Nephron progenitor cell (in vitro differentiated cells): ENCODE measurements at places on chromosomes 13 and 19.
A peak's percentile ranks its signal among the peaks of the same experiment; 100 is the strongest.

GRCh38 chr13:29925457-29926097 is 75.2 kb upstream of the UBL3 start:
- H3K4me1 ChIP-seq: peaks cover 30% of the 10 kb centered on the region
- DNase-seq: no peak
- no peak overlapping the region for H3K4me3 ChIP-seq
- H3K36me3 ChIP-seq: no peaks in the 10 kb centered on the region

DNA sequence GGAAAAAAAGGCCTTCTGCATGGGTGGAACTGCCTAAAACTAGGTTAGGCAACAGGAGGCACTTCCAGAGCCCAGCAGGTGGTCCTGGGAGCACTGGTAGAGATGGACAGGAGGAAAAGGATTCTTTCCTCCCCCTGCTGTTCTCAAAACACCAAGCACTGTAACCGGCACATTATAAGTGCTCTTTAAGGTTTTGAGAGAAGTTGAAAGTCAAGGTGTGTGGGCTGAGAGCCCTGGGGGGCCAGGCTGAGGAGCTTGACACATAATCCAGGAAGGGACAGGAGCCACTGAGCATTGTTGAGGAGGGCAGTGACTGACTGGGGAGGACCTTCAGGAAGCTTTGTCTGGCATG is 32.3 kb downstream of the SPATA13 start:
- H3K27me3 ChIP-seq: peaks cover 3% of the 10 kb centered on the region
- H3K4me3 ChIP-seq: no peak overlapping the region
- H3K36me3 ChIP-seq: peaks cover 14% of the 10 kb centered on the region
- no peaks in the 10 kb centered on the region for H3K4me1 ChIP-seq

GRCh38 chr19:4622695-4623421 is 16.5 kb upstream of the TNFAIP8L1 start:
- H3K4me1 ChIP-seq: peaks cover 54% of the 10 kb centered on the region
- DNase-seq: peak; percentile 38
- H3K27ac ChIP-seq: no peak overlapping the region
- H3K36me3 ChIP-seq: no peaks in the 10 kb centered on the region

DNA sequence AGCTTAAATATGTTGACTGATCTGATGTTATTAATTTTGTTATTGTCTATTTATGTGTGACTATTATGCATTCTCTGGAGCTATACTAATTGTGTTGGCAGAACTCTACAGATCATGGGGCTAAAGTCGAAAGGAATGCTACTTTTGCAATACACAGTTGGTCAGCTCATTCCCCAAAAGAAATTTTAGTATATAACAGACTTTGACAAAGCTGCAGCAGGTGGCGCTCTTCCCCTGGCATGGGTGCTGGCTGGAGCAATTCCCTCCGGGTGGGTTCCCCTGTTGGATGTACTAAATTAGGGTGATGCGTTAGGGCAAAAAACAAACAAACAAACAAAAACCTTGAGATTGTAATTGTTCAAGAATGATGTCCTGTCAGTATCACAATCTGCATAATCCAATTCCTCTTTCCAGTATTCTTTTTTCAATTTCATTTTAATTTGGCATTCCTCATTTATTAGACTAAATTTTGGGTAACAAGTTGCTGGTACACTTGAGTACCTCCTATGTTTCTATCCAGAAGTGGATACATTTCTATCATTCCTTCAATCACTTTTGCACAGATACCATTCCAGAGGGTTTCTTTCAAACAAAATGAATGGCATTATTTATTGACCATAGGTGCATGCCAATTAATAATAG is 322.8 kb upstream of the EDNRB start:
- peak; percentile 69 for DNase-seq
- H3K27ac ChIP-seq: no peak overlapping the region
- H3K4me1 ChIP-seq: peaks cover 12% of the 10 kb centered on the region
- no peaks in the 10 kb centered on the region for H3K36me3 ChIP-seq

- no peak for DNase-seq
- H3K27ac ChIP-seq: no peak overlapping the region
- H3K27me3 ChIP-seq: no peaks in the 10 kb centered on the region
- no peaks in the 10 kb centered on the region for H3K4me1 ChIP-seq
- H3K36me3 ChIP-seq: no peaks in the 10 kb centered on the region
Measured at GRCh38 chr13:93625536-93625935, 398.9 kb downstream of the GPC6 start.

GRCh38 chr19:30029721-30030510 is 87.9 kb downstream of the URI1 start:
- DNase-seq: no peak
- H3K36me3 ChIP-seq: peaks cover 100% of the 10 kb centered on the region
- no peaks in the 10 kb centered on the region for H3K4me1 ChIP-seq
- H3K27me3 ChIP-seq: no peaks in the 10 kb centered on the region

GRCh38 chr19:3034656-3035541 is 5.8 kb upstream of the TLE2 start:
- peak overlapping the region; percentile 78 for H3K4me3 ChIP-seq
- no peak for DNase-seq
- peaks cover 94% of the 10 kb centered on the region for H3K27me3 ChIP-seq
- H3K27ac ChIP-seq: no peak overlapping the region
- H3K36me3 ChIP-seq: no peaks in the 10 kb centered on the region

- no peak overlapping the region for H3K27ac ChIP-seq
- peaks cover 62% of the 10 kb centered on the region for H3K27me3 ChIP-seq
- no peak overlapping the region for H3K4me3 ChIP-seq
Measured at GRCh38 chr19:18176367-18177310, 3.0 kb downstream of the IFI30 start.

GRCh38 chr19:18526316-18526715 is 4.4 kb upstream of the ELL start:
- peaks cover 3% of the 10 kb centered on the region for H3K4me1 ChIP-seq
- peak overlapping the region; percentile 86 for H3K27ac ChIP-seq
- H3K36me3 ChIP-seq: peaks cover 2% of the 10 kb centered on the region
- peaks cover 3% of the 10 kb centered on the region for H3K27me3 ChIP-seq

DNA sequence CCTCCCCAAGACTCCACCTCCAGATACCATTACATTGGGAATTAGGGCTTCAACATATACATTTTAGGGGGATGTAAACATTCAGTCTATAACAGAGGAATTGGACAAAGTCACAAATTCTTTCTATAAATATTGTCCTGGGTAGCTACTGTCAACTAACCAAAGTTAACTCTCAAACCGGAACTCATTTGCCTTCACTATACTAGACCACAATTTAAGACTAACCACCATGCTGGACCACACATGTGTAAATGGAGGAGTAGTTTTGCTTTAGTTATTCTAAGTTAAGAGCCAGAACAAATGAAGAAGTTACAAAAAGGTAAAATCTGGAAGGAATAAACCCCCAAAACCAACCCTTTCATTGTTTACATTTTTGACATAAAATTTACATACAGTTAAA is 222.8 kb downstream of the NDFIP2 start:
- DNase-seq: no peak
- H3K4me3 ChIP-seq: no peak overlapping the region
- no peaks in the 10 kb centered on the region for H3K36me3 ChIP-seq
- no peaks in the 10 kb centered on the region for H3K4me1 ChIP-seq

DNA sequence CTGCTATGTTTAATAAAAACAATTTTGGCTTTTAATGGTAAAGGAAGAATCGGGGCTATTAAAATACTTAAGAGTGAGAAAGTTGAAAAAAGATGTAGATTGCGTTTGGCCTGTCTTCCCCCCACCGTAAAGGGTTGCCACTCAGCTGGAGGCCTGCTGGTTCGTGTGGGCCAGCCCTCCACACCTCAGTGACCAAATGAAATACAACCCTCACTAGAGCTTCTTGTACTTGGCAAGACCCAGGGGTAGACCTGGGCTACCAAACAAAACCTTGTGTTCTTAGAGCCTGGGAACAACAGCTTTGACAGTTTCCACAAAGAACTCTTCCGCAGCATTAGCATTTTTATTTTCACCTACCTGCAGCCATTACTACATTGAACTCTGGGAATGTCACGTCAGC is 152.8 kb upstream of the PABPC3 start:
- H3K36me3 ChIP-seq: peaks cover 40% of the 10 kb centered on the region
- H3K27ac ChIP-seq: no peak overlapping the region
- H3K27me3 ChIP-seq: no peaks in the 10 kb centered on the region
- H3K4me1 ChIP-seq: peaks cover 18% of the 10 kb centered on the region

DNA sequence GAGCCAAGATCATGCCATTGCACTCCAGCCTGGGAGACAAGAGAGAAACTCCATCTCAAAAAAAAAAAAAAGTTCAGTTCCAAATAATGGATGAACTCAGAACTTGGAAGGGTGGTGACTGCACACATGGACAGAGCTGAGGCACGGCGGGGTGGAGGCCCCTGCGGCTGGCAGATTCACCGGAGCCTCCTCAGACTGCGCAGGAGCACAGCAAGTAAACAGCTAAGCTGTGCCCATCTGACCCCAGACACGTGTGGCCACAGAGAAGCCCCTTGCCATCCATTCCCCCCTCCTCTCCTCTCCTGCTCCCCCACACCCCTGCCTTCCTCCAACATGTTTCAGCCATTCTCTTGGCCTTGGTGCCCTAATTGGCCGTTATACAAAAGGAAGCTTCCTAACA is 15.6 kb upstream of the PROZ start:
- H3K4me3 ChIP-seq: no peak overlapping the region
- peaks cover 11% of the 10 kb centered on the region for H3K4me1 ChIP-seq
- no peaks in the 10 kb centered on the region for H3K36me3 ChIP-seq
- no peak overlapping the region for H3K27ac ChIP-seq
- peaks cover 21% of the 10 kb centered on the region for H3K27me3 ChIP-seq

DNA sequence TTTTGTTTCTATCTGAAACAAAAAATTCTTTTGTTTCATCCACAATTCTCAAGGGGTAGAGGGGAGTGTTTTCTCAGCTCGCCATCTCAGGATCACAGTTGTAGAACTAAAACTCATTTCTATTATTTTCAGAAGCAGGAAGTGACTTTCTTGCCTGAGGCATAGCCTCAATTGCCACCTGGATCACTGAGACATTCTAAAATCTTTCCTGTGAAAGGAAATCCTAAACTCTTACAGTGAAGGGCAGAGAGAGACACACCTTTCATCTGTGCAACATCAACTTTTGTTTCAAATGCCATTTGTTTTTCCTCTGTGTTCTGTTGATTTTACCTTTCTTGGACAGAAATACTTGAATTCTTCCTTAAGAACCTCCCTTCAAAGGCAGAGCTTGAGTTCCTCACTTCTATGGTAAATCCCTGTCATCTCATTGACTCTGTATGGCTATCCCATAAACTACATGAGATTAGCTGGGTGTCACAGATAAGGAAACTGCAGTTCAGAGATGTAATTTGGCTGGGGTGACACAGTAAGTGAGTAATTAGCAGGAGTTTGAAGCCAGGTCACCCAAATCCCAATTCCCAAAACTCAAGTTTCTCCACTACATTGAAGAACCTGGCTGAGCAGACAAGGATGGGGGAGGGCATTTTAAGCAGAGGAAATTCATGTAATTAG is 224.4 kb upstream of the HTR2A start:
- peaks cover 3% of the 10 kb centered on the region for H3K27me3 ChIP-seq
- H3K4me3 ChIP-seq: no peak overlapping the region
- peaks cover 28% of the 10 kb centered on the region for H3K4me1 ChIP-seq
- H3K27ac ChIP-seq: peak overlapping the region; percentile 71

DNA sequence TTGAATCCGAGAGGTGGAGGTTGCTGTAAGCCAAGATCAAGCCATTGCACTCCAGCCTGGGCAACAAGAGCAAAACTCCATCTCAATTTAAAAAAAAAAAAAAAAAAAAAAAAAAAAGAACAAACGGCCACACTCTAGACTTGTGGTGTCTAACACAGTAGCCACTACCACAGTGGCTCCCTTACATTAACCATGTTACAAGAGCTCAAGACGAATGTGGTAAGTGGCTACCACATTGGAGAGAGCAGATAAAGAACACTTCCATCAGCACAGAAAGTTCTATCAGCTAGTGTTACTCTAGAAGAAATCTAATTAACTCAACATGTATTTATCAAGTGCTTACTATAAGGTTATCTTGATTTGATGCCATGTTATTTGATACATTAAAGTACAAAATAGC is 11.5 kb downstream of the XPO4 start:
- no peak overlapping the region for H3K4me3 ChIP-seq
- H3K36me3 ChIP-seq: peaks cover 20% of the 10 kb centered on the region
- H3K27ac ChIP-seq: no peak overlapping the region
- no peaks in the 10 kb centered on the region for H3K4me1 ChIP-seq
- DNase-seq: no peak

DNA sequence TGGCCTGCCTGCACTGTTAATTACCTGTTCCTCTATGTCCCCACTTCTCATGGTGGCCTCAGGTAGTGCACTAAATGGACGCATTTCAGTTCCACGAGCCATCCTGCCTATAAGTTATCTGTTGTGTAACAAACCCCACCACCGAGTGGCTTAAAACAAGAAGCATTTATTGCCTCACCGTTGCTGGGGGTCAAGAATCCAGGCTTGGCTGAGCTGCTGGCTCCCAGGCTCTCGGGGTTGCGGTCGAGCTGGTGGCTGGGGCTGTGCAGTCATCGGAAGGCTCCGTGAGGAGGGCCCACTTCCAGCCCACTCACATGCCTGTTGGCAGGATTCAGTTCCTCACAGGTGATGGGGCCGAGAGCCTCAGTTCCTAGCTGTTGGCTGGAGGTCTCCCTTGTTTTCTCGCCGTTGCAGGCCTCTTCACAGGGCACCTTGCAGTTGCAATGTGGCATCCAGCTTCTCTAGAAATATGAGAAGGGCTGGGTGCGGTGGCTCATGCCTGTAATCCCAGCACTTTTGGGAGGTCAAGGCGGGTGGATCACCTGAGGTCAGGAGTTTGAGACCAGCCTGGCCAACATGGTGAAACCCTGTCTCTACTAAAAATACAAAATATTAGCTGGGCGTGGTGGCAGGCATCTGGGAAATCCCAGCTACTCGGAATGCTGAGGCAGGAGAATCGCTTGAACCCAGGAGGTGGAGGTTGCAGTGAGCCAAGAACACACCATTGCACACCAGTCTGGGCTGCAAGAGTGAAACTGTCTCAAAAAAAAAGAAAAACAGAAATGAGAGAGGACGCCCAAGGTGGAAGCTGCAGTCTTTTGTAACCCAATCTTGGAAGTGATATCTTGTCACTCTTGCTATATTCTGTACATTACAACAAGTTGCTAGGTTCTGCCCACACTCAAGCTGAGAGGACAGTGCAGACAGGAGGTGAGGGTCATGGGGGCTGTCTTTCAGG is 6.5 kb upstream of the PTOV1 start:
- no peak overlapping the region for H3K27ac ChIP-seq
- no peak for DNase-seq
- H3K36me3 ChIP-seq: peaks cover 46% of the 10 kb centered on the region
- H3K4me3 ChIP-seq: no peak overlapping the region

GRCh38 chr13:93080166-93080565 is 146.4 kb upstream of the GPC6 start:
- peak overlapping the region; percentile 29 for H3K27ac ChIP-seq
- no peaks in the 10 kb centered on the region for H3K4me1 ChIP-seq
- DNase-seq: no peak
- H3K27me3 ChIP-seq: no peaks in the 10 kb centered on the region

- H3K27me3 ChIP-seq: no peaks in the 10 kb centered on the region
- H3K36me3 ChIP-seq: peaks cover 15% of the 10 kb centered on the region
- peak; percentile 97 for DNase-seq
- peak within 1 kb of the TSS; percentile 97 for H3K4me3 ChIP-seq
Measured at GRCh38 chr19:55258828-55259539, at the start of gene PPP6R1. Gene PPP6R1 (minus strand): TSS chr19:55259017. CDS start chr19:55247103, 11,914 bp downstream.

- H3K4me1 ChIP-seq: peaks cover 32% of the 10 kb centered on the region
- no peak for DNase-seq
- no peak overlapping the region for H3K4me3 ChIP-seq
- peak overlapping the region; percentile 27 for H3K27ac ChIP-seq
- H3K27me3 ChIP-seq: peaks cover 7% of the 10 kb centered on the region
Measured at GRCh38 chr13:106986033-106986484, 418.1 kb upstream of the ARGLU1 start.
